ENCODE measurements at places on chromosomes 6 and 20.

DNA sequence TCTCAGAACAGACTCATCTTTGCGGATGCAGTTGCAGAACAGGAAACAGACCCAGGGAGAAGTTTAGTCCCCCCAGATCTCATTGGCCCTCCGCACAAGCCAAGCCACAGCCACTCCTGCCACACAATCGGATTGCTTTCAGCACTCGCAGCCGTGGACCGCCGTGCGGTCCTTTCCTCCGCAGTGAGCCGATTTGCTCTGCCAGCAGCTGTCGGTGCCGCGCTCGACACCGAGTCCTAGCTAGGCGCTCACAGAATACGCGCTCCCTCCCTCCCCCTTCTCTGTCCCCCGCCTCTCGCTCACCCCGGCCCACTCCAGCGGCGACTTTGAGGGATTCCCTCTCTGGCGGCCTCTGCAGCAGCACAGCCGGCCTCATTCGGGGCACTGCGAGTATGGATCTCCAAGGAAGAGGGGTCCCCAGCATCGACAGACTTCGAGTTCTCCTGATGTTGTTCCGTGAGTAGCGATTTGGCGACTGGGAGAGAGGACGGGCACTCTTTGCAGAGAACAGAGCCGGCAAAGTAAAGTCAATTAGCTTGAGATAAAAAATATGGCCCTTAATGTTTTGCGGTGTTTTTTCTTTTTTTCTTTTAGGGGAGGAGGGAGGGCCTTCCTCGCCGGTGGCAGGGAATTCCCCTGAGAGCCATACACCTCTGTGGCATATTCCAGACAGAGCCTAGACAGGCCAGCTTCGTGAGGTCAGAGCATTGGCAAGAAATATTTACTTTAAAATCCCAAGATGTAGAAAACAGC is at the start of gene LAMP5:
Gene LAMP5, plus strand, starts transcription at position 130 of the 753 bp plus-strand sequence. Its CDS starts 263 bp downstream, at position 393.
- DNase-seq, result no peak

DNA sequence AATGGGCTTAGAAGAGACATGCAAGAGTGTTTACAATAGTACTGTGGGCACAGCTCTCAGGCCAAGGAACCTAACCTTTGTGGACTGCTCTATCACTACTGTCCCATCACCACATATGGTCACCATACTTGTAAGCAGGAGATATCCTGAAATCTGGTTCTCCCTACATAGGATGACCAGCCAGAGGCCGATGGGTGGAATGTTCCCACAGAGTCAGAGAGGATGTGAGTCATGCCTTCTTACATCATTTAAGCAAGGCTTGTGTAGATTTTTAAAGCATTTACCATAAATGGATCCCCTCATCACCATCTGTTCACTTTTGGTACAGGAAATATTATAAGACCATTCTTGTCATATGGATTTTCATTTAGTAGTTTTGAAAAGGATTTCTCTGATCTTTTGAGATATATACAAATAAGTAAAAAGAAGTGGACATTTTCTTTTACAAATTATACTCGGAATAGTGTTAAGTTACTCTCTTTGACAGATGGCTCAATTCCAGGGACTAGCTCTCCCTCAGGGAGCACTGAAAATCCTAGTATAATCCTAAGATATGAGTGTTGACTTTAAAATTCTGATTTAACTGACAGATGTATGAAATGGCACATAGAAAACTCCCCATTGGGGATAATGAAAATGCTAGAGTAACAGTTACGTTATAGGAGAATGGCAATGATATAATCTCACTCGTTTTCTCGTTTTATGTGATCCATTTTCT is 6.6 kb downstream of the HTR1B start:
- DNase-seq, result no peak

- DNase-seq, result no peak
Measured at GRCh38 chr20:57678340-57678739, 31.5 kb downstream of the PMEPA1 start.

DNA sequence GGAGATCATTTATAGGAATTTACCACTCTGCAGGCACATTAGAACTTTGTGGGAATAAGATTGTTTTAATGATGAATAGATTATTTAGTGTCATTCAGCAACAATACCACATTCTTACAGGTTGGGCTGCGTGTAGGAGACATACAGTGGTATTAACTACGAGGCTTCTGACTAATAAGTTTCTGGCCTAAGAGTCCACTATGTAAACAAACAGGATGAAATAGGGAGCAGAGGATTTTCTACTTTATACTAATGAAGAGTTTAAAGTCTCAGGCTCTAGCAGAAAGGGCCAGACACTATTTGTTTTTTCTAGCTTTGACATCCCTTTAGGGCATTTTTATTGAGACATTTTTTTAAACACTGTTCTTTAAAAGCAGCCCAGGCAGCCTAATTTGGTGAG is 75.6 kb downstream of the SLC24A3 start:
- DNase-seq, result no peak

GRCh38 chr6:74731204-74731603 is 474.6 kb downstream of the COL12A1 start:
- no peak for DNase-seq

DNA sequence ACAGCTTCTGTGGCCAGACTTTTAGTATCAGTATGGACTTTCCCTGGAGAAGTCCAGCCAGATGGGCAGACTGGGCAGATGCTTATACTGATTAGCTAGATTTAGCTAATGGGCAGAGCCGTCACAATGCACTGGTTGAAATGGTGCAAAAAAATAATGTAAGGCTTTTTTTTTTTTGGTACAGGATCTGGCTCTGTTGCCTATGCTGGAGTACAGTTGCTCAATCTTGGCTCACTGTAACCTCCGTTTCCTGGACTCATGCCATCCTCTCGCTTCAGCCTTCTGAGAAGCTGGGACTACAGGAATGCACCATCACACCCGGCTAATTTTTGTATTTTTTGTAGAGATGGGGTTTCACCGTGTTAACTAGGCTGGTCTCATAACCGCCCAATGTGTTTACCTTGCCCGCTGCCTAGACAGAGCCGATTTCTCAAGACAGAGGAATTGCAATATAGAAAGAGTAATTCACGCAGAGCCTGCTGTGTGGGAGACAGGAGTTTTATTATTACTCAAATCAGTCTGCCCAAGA is 16.4 kb upstream of the KIFC1 start:
- peak; percentile 85 for DNase-seq

DNA sequence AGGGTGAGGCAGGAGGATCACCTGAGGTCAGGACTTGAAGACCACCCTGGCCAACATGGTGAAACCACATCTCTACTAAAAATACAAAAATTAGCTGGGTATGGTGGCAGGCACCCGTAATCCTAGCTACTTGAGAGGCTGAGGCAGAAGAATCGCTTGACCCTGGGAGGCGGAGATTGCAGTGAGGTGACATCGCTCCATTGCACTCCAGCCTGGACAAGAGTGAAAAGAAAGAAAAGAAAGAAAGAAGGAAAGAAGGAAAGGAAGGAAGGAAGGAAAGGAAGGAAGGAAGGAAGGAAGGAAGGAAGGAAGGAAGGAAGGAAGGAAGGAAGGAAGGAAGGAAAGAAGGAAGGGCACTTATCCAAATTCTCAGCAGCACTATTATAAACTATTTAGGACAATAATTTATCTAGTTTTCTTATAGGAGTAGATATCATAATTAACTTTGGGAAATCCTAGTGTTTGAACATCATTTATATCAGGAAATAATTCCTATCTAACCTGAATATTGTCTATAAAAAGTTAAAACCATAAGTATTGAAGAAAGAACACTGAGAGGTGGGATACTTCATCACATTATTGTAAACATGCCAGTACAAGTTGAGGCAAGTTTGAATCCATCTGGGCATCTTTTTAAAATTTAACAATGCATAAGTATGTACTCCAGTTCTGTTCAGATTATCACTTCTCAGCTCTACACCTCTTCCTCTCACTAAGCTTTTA is 305.5 kb downstream of the SLC35F1 start:
- DNase-seq, result no peak

- no peak for DNase-seq
Measured at GRCh38 chr6:21942897-21943296, 349.3 kb downstream of the SOX4 start.

GRCh38 chr6:114577109-114577508 is 234.3 kb upstream of the HS3ST5 start:
- no peak for DNase-seq

GRCh38 chr6:132571774-132572173 is 1.7 kb downstream of the TAAR6 start:
- DNase-seq, result no peak

GRCh38 chr6:5427586-5427985 is 166.3 kb downstream of the FARS2 start:
- DNase-seq, result no peak

DNA sequence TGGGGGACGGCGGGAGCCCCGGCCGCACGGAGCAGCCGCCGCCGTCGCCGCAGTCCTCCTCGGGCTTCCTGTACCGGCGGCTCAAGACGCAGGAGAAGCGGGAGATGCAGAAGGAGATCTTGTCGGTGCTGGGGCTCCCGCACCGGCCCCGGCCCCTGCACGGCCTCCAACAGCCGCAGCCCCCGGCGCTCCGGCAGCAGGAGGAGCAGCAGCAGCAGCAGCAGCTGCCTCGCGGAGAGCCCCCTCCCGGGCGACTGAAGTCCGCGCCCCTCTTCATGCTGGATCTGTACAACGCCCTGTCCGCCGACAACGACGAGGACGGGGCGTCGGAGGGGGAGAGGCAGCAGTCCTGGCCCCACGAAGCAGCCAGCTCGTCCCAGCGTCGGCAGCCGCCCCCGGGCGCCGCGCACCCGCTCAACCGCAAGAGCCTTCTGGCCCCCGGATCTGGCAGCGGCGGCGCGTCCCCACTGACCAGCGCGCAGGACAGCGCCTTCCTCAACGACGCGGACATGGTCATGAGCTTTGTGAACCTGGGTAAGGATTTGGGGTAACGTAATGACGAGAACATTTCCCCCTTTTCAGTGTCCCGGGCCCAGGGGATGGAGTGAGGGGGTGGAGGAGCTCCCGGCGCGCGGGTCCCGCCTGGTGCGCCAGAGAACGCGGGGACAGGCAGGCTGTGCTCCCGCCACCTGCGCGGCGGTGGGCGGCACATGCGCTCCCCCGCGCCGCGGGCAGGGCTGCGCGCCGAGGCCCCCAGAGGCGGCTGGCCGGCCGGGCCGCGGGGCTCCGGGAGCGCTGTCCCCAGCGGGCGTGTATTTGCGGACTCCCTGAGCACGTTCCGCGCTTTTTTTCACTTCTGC is 1.4 kb downstream of the BMP6 start:
- DNase-seq, result no peak

DNA sequence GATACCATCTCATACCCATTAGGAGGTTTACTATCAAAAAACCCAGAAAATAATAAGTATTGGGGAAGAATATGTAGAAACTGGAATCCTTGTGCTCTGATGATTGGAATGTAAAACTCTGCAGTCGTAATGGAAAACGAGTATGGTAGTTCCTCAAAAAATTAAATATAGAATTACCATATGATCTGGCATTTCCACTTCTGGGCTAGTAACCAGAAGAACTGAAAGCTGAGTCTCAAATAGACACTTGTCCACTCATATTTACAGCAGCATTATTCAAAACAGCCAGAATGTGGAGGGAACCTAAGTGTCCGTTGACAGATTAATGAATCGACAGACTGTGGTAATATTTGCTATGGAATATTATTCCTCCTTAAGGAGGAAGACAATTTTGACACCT is 44.3 kb downstream of the FOXC1 start:
- DNase-seq, result no peak

- no peak for DNase-seq
Measured at GRCh38 chr6:160921095-160921494, 70.5 kb upstream of the MAP3K4 start.

DNA sequence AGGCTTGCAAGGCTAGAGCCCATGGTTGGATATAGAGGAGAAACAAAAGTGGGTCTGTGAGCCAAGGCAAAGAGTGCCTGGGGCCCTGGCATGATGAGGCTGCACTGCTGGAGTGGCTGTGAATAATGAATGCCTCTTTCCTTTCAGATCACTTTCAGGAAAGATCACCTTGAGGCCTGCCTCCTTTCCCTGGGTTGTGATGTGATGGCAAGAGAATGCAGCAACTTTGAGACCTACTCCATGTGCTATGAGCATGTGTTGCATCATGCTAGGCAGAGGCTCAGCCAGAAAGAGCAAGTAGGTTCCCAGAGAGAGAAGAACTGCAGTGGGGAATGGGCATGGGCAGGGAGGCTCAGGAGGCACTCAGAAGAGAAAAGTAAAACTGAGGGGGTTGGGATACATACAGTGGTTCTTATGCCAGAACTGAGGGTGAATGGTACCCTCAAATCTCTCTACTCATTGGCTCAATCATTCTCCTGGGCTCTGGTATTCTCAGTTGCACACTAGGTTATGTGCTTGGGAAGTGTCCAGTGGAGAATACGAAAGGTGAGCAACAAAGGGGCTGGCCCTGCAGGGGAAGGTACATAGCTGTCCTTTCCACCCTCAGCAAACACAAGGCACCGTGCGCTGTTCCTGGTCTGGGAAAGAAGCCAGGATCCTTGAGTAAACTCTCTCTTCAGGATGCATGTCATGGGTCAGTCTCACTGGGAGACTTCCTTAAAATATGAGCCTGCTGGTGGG is 45.9 kb downstream of the CD164 start:
- no peak for DNase-seq

DNA sequence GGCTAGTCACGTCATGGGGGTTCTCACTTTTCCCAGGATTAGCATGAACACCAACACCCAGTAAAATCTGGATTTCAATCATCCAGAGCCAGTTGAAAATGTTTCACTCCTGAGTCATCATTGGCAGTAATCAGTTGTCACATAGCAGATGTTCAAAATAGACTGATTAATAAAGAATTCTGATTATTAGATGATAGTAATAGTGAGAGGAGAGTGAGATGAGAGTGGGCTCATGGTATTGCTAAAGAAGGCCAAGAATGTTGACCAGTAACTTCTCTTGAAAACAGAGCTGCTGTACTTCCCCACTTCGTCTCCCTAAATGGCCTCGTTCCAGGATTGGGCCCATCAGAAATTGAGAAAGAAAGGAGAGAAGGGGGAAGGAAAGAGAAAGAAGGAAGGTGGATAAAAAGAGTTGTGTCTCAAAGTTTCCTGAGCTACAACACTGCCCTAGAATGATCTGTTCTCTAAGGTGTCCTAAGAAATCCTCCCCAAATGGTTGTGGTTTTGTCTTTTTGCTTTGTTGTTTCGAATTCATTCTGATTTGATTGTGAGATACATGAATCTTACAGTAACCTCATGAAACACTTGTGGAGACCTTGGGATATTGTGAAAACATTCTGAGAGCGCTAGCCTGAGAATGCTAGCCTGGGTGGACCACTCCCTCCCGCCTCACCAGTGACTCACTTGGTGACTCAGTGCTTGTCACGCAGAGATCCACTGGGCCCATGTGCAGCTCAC is 502.2 kb upstream of the JARID2 start:
- DNase-seq, result peak; percentile 87

- no peak for DNase-seq
Measured at GRCh38 chr6:26122005-26122388, 34.8 kb downstream of the HFE start.

DNA sequence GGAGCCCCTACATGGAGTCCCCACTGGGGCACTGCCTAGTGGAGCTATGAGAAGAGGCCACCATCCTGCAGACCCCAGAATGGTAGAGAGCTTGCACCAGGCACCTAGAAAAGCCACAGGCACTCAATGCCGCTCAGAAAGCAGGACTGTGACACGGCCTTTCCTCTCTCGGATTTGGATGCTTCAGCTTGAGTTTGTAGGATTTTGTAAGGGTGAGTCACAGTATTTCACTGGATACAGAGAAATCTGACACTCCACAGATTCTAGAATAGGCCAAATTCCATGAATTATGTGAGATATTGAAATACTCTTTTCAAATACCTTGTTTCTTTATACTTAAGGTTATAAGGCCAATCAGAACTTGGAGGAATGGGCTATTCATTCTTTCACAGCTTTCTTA is 424.5 kb downstream of the HTR1B start:
- DNase-seq, result no peak

- DNase-seq, result no peak
Measured at GRCh38 chr20:62784497-62784896, 11.8 kb upstream of the MRGBP start.
